ENCODE measurements at places on chromosomes 4 and X. TPM values are rescaled to one million over a fixed set of nuclear protein-coding genes. Genes with fewer than 3 reads are reported as not detected.

ALB gene
- total RNA-seq, result not detected

WNK3 gene
- 10.9 TPM for total RNA-seq

COX7B2 gene
- total RNA-seq, result not detected

FAM193A gene
- total RNA-seq, result 17.1 TPM

CNGA1 gene
- 0.27 TPM for total RNA-seq

PJA1 gene
- 40.4 TPM for total RNA-seq

RHOXF2B gene
- not detected for total RNA-seq

PGK1 gene
- 151 TPM for total RNA-seq

PSAPL1 gene
- total RNA-seq, result not detected

PDGFC gene
- 22.5 TPM for total RNA-seq

SPANXD gene
- total RNA-seq, result not detected

MAGEA1 gene
- total RNA-seq, result not detected

REPS2 gene
- total RNA-seq, result 18.2 TPM

ADH1A gene
- not detected for total RNA-seq

HHIP gene
- not detected for total RNA-seq

TCEAL7 gene
- 37.6 TPM for total RNA-seq

DNA sequence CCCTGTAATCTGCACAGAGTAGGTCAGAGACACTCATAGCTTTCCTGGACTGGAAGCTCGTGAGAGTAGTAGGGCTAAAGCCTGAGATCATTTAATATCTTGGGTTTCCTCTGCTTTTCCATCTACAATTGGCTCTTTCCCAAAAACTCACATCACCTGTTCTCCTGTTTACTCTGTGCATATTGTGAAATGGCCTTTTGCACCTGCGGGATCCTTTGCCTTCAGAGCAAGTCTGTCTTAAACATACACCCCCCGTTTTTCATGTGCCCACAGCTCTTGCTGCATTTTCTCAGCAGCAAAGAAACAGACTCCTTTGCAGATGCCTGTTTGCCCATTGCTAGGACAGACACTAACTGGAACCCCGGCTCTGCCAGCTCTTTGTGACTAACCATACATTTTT is 608.3 kb upstream of the PCDH10 start:
- DNase-seq, result no peak

GRCh38 chr4:77801260-77801608 is 17.9 kb downstream of the CNOT6L start:
- DNase-seq, result no peak

DNA sequence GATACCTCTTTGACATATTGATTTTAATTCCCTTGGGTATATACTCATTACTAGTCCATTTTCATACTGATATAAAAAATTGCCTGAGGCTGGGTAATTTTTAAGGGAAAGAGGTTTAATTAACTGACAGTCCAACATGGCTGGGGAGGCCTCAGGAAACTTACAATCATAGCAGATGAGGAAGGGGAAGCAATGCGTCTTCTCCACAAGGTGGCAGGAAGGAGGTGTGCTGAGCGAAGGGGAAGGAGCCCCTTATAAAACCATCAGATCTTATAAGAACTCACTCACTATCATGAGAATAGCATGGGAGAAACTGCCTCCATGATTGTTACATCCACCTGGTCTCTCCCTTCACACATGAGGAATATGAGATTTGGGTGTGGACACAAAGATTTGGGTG is 42.4 kb downstream of the MSX1 start:
- DNase-seq, result no peak

- DNase-seq, result no peak
Observed at GRCh38 chr4:3485011-3485791, 22.1 kb downstream of the DOK7 start.

- DNase-seq, result no peak
Observed at GRCh38 chr4:102557636-102558035, 56.5 kb downstream of the NFKB1 start.

GRCh38 chr4:37453281-37453998 is 208.9 kb downstream of the NWD2 start:
- DNase-seq, result peak; percentile 45

GRCh38 chr4:48342606-48342880 is 1.2 kb downstream of the SLAIN2 start:
- no peak for DNase-seq

- DNase-seq, result no peak
Observed at GRCh38 chr4:150038335-150039076, 39.7 kb upstream of the DCLK2 start.

DNA sequence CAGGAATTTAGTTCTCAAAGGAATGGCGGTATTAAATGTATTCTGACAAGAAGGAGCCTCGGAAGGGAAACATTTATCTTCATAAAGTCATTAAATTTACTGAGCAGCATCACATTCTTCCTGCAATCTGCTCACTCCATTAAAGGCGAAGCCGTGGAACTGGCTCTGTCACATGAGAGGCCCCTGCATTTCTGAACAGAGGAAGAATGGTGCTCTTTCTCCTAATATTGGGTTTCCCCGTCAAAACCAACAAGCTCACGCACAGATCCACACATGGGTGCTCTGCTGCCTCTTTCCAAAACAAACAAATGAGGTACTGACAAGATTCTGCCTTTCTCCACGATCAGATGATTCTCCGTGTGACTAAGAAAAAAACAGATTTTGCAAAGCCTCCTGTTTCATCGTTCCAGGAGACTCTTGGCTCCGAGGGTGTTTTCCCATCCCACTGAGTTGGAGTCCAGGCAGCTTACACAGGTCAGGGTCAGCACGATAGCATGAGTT is 191.2 kb downstream of the IDS start:
- DNase-seq, result no peak

DNA sequence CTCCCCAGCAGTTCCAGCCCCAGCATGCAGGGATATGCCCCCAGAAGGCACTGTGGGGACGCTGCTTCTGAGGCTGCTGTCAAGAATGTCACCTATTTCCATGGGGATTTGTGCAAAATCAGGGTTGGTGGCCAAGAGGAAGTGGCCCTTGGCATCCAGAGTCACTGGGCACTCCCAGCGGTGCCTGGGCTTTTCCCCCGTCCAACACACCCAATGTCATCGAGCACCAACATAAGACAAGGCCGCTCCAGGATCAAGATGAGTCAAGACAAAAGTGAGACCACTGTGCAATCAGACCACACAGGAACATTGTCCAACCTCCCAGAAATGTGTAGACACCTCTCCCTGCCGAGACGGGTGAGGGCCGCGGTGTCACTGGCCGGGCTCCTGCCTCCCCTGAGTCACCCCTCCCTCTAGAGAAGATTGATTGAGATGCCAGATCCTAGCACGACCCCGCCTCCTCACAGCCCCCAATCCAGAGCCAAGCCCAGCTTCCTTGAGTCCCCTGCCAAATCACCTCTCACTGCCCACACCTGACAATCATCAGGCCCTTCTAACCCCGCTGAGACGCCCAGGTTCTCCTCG is 194.3 kb downstream of the AFAP1 start:
- DNase-seq, result no peak

DNA sequence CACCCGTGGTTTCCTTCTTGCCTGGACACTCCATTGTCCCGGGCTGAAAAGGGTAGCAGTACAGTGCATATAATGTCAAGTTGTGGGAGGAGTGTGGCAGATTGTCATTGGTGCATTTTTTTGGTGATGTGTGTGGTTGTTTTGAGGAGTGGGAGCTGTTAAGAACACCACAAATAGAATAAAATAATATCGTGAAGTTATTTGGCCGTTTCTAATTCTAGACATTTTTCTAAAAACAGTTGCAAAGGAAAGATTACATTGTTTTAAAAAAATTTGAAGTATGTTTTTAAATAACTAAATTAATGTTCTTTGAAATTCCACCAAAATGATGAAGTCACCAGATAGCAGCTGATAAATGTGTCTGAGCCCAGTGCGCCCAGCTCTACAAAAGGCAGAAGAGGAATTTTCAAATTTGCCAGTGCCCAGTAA is 1.3 kb downstream of the PKD2 start:
- no peak for DNase-seq

DNA sequence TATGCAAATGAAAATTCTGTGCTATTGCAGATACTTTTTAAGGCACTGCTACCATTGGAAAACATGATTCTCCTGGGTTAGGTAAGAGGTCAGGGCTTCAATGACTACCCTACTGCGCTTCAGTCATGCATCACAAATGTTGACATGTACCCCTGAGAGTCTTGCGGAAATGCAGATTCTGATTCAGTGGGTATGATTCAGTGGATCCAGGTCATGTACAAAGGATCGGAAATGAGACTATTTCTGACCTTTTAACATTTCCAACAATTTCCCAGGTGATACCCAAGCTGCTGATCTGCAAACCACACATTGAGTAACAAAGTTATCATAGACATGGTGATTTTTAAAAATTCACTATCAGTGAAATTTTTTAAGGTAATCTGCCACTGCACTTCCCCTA is 62.6 kb downstream of the DDX53 start:
- no peak for DNase-seq

DNA sequence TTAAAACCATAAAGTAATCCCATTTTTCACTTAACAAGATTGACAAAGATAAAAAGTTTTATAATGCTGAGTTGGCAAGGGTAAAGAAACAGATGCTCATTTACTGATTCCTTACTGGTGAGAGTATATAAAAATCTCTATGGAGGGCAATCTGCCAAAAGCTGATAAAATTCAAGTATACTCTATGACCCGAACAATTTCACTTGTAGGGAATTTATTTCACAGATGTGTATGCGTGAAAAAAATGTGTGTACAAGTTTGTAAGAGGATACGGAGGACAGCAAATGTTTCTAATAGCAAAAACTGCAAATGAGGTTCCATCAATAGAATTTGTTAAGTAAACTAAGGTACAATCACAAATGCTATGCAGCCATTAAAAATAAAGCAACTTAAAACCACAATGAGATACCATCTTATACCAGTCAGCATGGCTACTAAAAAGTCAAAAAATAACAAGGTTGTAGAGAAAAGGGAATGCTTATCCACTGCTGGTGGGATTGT is 23.4 kb downstream of the DHX15 start:
- DNase-seq, result no peak

- no peak for DNase-seq
Observed at GRCh38 chr4:184760681-184761080, 26.8 kb upstream of the CENPU start.

GRCh38 chr4:107044170-107044569 is 8.1 kb upstream of the DKK2 start:
- DNase-seq, result no peak

- no peak for DNase-seq
Observed at GRCh38 chr4:185847352-185848097, 35.5 kb upstream of the SORBS2 start.

DNA sequence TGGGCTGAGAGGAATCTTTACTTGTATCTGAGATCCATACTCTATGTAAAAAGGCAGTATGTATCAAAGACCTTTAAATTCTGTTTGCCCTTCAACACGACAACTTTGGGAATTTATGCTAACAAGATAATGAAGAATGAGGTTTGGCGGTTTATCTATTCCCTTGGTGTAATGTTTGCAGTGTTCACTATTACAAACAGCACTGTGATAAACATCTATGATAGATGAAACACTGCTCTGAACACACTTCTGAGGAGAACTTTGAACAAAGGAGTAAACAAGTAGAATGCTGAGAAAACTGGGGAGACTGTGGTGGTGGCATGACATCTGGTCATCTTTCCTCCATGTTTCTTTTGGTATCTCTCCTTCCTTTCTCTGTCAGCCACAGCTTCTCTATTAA is 126.9 kb downstream of the PDE5A start:
- DNase-seq, result no peak

DNA sequence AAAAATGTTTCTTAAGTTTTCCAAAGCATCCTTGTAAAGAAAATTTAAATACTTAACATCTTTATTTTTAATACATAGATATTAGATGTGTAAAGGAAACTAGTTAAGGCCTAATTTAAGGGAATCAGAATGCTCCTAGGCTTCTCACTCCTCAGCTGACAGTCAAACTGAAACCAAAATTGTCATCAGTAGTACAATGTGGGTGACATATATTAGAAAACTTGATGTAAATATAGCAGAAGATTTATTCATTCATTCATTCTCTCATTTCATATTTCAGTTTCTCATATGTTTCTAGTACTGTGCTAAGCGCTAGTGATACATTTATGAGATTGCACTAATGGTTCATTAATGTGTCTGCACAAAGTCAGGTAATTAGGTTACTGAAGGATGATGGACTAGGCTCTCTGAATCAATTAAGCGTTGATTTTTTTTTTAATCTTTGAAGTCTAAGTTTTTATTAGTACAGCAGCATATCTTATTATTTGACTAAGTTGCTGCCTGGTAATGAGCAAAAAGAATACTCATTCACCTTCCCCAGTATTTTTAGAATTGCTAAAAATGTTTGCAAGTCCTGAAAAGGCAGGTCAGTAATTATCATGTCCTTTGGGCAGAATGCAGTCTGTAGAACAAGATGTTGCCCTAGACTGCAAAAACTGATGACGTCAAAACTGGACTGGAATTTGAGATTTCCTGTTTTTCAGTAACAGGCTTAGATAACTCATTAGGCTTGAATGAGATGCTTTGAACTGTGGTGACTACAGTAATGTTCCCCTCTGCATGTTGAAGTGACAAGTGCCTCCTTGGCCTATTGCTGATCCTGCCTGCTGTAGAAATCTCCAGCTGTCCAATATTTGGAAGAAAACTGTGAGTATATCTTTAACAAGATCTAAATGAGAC is 128.7 kb downstream of the ARHGAP24 start:
- no peak for DNase-seq

GRCh38 chr4:155441475-155441874 is 64.7 kb upstream of the MAP9 start:
- no peak for DNase-seq

DNA sequence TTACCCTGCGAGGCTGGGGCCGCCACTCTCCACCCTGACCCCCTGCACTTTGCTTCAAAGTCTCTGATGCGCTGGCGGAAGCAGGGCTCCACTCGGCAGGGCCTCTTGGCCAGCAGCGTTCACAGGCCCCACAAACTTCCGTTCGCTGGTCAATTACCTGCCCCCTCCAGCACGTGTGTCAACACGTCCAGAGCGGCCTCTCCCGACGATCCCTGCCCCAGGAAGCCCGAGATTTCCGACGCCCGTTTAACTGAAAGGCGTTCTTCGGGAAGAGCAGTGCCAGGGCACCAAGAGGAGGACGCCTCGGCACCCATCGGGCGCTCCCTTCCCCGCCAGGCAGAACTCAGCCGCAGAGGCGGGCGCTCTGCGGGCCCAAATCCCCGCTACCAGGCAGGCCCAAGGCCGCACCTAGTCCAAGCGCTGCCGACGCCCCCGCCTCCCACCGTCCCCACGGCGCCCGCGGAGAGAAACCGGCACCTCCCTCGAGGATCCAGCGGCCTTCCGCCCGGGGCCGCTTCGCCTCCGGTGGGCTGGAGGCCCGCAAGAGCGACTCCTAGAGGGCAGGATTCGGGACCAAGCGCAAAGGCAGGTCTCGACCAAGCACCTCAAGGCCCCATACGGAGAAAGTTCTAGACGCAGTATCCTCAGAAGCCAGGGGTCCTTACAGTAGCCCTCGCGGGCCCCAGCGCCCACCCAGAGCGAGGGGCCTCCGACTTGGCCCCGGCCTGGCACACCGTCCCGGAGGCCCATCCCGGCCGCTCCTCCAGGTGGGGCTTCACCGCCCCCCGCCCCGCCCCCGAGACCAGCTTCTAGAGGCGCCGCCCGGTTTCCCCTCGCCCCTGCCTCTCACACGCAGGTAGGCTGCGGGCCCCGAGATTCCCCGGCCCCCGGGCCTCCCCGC is 586 bp downstream of the BCAP31 start:
- DNase-seq, result peak; percentile 44
